ENCODE measurements at places on chromosomes 1 and 21. TPM values are rescaled to one million over a fixed set of nuclear protein-coding genes. Genes with fewer than 3 reads are reported as not detected.

GRCh38 chr1:172390301-172390682 is 30.2 kb upstream of the C1orf105 start:
- DNase-seq, result no peak

KRTAP11-1 gene
- total RNA-seq, result not detected

DNA sequence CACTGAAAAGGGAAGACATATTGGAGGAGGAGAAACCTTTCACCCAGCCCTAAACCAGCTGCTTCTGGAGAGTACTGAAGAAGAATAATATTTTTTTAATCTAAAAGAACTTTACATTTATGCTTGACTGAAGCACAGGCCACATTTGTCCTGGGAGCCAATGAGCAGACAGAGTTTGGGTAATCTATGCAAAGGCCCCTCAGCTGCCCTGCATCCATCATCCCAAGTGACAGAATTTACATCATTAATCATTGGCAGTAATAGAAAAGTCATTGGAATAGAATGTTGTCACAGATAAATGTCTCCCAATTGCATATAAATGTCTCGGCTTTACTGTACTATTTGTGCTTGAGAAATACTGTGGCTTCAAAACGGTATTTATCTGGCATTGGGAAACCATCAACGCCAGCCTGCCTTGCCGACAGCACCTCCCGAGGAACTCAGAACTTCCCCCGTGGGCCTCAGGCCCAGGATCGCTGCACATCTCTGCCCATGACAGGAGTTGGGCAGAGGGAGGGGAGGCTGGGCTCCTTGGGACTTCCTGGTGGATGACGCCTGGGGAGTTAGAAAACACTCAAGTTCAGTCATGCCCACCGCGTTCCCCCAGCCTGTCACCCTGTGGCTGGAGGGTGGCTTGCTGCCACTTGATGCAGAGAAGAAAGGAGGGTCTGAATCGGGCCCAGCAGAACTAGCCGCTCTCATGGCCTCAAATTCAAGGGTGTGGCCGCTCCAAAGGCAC is 133.1 kb downstream of the CAMTA1 start:
- no peak for DNase-seq

PCP4 gene
- 3.9 TPM for total RNA-seq

GRCh38 chr1:76690766-76691165 is 176.5 kb upstream of the ST6GALNAC5 start:
- DNase-seq, result no peak

GRCh38 chr1:52026278-52026677 is 7.3 kb downstream of the KTI12 start:
- DNase-seq, result no peak

GRCh38 chr1:61116421-61116820 is 34.1 kb downstream of the NFIA start:
- no peak for DNase-seq

C4BPA gene
- total RNA-seq, result 5.9 TPM
